ENCODE measurements at places on chromosomes 6 and 20. TPM values are rescaled to one million over a fixed set of nuclear protein-coding genes. Genes with fewer than 3 reads are reported as not detected.

The PPIL4 gene
- total RNA-seq = 32.4 TPM

The SPATS1 gene
- total RNA-seq = not detected

The MYL9 gene
- 150 TPM for total RNA-seq

The WFDC12 gene
- total RNA-seq = not detected

The WFDC10B gene
- not detected for total RNA-seq

The POPDC3 gene
- total RNA-seq = 39.7 TPM

The ARMH2 gene
- not detected for total RNA-seq

The NOL7 gene
- 70.2 TPM for total RNA-seq

The TSHZ2 gene
- total RNA-seq = 1.0 TPM

The EEF1A2 gene
- 1.3 TPM for total RNA-seq

The AVP gene
- total RNA-seq = not detected

The THBS2 gene
- total RNA-seq = 441 TPM

The ADIG gene
- total RNA-seq = not detected

The ANKRD60 gene
- total RNA-seq = not detected

The CUL9 gene
- total RNA-seq = 15.9 TPM

The IL17A gene
- total RNA-seq = not detected

The LY6G6D gene
- total RNA-seq = not detected

The SESN1 gene
- 11.2 TPM for total RNA-seq

The SLC25A27 gene
- 7.9 TPM for total RNA-seq

The FAM83D gene
- 13.2 TPM for total RNA-seq

The TGM3 gene
- not detected for total RNA-seq

The REV3L gene
- total RNA-seq = 8.4 TPM

The ETV7 gene
- total RNA-seq = 0.48 TPM

The ZNF341 gene
- total RNA-seq = 2.8 TPM

The DOP1A gene
- 5.4 TPM for total RNA-seq

The SDC4 gene
- total RNA-seq = 176 TPM

The SAMHD1 gene
- total RNA-seq = 25.1 TPM

The TSPO2 gene
- not detected for total RNA-seq

The HNF4A gene
- not detected for total RNA-seq

The CTAGE9 gene
- total RNA-seq = not detected

The CDSN gene
- total RNA-seq = 0.13 TPM

The OPN5 gene
- total RNA-seq = not detected

The CFAP61 gene
- not detected for total RNA-seq

The SOBP gene
- 1.0 TPM for total RNA-seq

The EZR gene
- total RNA-seq = 20.8 TPM

The TFAP2D gene
- total RNA-seq = not detected

The CNR1 gene
- not detected for total RNA-seq

The SLC22A1 gene
- not detected for total RNA-seq
